ENCODE measurements at places on chromosomes 6 and 20. TPM values are rescaled to one million over a fixed set of nuclear protein-coding genes. Genes with fewer than 3 reads are reported as not detected.

TRAPPC3L gene
- total RNA-seq, result 0.20 TPM

ZFP57 gene
- total RNA-seq, result 0.30 TPM

SSTR4 gene
- total RNA-seq, result not detected

SDCBP2 gene
- 3.9 TPM for total RNA-seq

GPSM3 gene
- 3.6 TPM for total RNA-seq

GNRH2 gene
- not detected for total RNA-seq

SNAP91 gene
- 0.26 TPM for total RNA-seq

CTSZ gene
- 152 TPM for total RNA-seq

BEND6 gene
- 0.43 TPM for total RNA-seq

TBX18 gene
- 13.1 TPM for total RNA-seq

CAPN11 gene
- total RNA-seq, result 0.44 TPM

EYA2 gene
- total RNA-seq, result 2.6 TPM

NRSN1 gene
- not detected for total RNA-seq

RBM24 gene
- total RNA-seq, result 194 TPM

CCDC170 gene
- 0.11 TPM for total RNA-seq

TFAP2D gene
- not detected for total RNA-seq

ECT2L gene
- total RNA-seq, result 1.1 TPM

All from right atrium auricular region (tissue), 2 donors.